Jurkat, Clone E6-1 (cell line): ENCODE measurements at places on chromosomes 16 and 17.

- no peak for DNase-seq
These were observed 5.9 kb downstream of the CPNE2 start for GRCh38 chr16:57098188-57098841.

- no peak for DNase-seq
These were observed 38.9 kb upstream of the PLCG2 start for GRCh38 chr16:81740169-81740568.

DNA sequence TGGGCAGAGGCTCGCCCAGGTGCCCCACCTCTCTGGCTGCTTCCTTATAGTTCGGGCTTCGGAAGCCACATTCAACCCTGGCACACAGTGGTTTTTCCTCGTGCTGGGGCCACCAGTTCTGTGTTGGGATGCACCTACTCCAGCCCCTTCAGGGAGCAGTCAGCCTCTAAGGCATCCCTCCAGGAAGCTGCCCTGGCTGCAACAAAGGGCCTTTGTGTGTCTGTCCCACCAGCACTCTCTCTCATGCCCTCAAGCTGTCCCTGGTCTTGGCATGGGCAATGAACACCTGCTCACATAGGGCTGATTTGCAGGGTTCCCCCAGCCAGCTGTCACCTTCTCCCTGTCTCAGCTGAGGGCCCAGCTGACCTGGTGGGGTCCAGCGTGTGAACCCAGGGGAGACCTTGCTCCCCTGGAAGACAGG lies 754 bp upstream of the NOXO1 start:
- DNase-seq, result no peak

DNA sequence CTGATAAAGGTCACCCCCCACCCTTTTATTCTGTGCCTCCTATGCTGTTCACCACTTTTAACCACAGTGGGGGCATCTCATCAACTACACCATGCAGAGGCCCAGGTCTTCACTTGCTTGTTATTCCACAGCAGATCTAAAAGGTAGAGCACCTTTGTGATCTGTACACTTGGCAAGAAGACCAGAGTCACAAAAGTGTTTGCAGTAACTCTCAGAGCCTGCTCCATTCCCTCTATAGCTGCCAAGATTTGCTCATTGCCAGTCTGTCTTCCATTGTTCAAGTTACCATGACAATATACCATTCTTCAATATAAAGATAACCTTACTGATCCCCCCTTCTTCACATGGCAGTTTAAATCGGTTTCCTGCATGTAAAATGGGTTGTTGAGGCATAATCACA lies 180.0 kb downstream of the TOX3 start:
- no peak for DNase-seq

DNA sequence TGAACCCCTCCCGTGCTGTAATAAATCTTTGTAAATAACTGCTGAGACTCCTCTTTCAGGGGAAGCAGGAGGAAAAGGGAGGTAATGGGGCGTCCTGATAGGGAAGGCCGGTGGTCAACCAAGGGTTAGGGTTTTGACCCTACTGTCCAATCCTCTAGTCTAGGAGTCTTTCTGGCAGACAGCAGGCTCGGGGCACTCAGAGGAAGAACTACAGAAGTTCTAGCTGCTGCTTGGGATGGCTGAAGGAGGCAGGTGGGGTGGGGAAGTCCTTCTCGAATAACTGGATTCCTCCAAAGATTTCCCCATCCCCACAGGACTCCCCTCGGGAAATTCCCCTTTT lies 387 bp upstream of the STARD3 start:
- no peak for DNase-seq

DNA sequence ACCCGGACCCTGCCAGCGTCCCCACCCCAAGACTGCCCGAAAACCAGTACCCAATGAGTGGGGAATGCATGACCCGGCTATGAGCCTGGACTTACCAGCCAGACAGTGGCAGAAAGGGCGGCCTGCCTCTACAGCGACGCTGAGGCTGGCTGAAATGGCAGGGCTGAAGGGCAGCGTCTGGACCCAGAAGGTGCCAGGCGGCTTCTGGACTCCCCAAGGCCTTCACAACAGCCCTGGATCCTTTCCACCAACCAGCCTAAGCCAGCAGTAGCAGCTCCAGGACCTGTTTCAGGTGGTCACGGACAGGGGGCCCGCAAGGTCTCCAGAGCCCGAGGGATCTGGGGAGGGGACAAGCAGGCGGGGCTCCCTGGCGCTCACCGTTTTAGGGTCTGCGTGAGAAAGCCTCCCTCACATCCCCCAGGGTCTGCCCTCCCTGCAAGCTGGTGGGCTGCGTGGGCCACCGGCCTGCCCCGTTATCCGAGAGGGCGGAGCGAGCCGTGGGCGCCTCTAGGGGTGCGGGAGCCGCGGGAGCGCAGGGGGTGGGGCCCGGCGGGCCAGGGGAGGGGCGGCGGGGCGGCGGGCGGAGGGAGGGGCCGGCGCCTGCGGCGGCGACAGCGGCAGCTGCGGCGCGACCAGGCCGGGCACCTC lies at the start of gene RIPOR1:
RIPOR1 (plus strand) TSS at position 608 of the 648 bp plus-strand sequence. CDS start 9,618 bp downstream, outside the sequence.
- no peak for DNase-seq

- DNase-seq, result no peak
These were observed 22.4 kb upstream of the EIF1 start for GRCh38 chr17:41666237-41666641.

GRCh38 chr16:1953734-1954133 lies 755 bp downstream of the RPL3L start:
- no peak for DNase-seq

- no peak for DNase-seq
These were observed 29.8 kb upstream of the RBBP6 start for GRCh38 chr16:24509536-24509935.

- DNase-seq, result no peak
These were observed 41.1 kb upstream of the IL34 start for GRCh38 chr16:70605283-70605657.

- no peak for DNase-seq
These were observed 708.0 kb upstream of the SOX9 start for GRCh38 chr17:71412803-71413202.
